Activated T-helper 1 cell treated with anti-CD3 and anti-CD28 coated beads, Interleukin-12 subunit alpha, Interleukin-12 subunit beta, Interleukin-2, Interleukin-4 antibody, amounts not matched to agents 30 ng/mL and 10 ng/mL and 1 ng/mL, durations not matched to agents 14 hours and 24 hours and 36 hours (primary cell): ENCODE measurements at places on chromosomes 1 and 21.

DNA sequence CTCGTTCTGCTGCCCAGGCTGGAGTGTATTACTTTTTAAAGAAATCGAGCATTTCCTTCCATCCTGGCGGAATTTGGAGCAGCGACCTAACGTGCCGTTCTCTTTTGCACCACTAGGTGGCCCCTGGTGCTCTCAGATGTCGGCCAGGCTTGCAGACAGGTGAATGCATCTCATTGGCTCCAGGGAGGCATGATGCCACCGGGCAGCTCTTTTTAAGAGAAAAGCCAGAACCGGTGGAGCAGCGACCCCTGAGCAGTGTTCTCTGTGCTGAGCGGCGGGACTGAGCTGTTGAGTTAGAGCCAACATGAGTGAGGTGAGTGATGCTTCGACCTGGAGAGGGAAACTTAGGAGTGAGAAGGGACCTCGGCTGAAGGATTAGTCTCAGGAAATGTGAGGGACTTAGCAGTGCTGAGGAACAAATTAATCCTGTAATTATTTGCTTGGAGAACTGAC, at the start of gene PCP4:
Gene PCP4 (plus strand): TSS at position 241 of the 453 bp plus-strand sequence. CDS start 64 bp downstream, at position 305.
- peak; percentile 3 for DNase-seq

GRCh38 chr1:170729225-170730002, 65.5 kb downstream of the PRRX1 start:
- no peak for DNase-seq

- no peak for DNase-seq
These were observed 1.3 kb upstream of the VAMP3 start for GRCh38 chr1:7769673-7770412.

DNA sequence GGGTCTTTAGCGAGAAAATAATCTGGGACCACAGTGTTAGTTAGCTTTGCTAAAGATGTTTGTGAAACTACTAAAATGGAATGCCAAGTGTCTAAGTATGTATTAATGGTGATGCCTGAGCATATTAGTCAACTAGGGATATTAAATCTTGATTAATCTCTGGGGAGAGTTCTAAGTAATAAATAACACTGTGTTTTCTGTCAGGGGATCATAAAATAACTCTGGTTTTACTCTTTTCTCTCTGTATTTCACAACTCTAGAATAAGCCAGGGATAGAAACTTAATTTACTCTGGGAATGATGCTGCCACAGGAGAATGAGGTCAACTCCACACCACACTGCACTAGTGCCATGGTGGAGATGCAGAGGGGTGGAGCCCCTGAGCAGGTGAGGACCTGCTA, 399.2 kb downstream of the PTBP2 start:
- DNase-seq = no peak

DNA sequence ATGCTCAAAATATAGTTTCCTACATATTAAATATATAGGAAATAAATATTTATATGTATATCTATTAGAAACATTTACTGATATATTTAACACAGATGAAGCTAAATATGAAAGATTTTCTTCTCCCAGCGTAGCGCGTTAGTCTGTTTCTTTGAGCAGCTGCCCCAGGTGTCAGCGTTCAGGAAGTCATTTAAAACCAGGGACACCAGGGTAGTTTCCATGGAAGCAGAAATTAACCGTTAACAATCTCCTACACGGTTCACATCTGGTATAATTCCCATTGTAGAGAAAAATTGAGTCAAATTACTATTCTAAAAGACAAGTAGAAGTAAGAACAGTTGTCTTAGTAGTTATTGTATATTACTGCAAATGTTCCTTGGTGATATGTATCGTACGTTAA, 1443.7 kb downstream of the MRPL39 start:
- DNase-seq = no peak

DNA sequence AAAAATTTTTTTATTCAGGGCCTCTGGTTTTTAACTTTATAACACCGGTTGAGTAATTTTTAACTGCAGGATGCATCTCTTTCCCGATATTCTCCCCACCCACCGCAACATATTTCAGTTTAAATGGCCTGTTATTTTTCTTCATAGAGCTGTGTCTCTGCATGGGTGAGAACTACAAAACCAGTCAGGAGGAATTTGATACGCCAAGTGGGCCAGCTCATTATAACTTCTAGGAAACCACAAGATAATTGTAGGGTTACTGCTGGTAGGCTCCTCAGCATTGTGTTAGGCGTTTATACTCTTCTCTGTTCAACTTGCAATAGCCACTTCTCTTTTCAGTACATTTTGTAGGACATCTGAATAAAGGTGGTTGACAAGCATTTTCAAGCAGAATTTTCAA, 169.7 kb downstream of the PBX1 start:
- DNase-seq = no peak

GRCh38 chr1:17736625-17737024, 18.5 kb upstream of the ACTL8 start:
- DNase-seq = no peak

- no peak for DNase-seq
These were observed 5.7 kb downstream of the MRTO4 start for GRCh38 chr1:19257178-19257914.

- DNase-seq = no peak
These were observed 24.4 kb upstream of the PDXK start for GRCh38 chr21:43694437-43695079.

DNA sequence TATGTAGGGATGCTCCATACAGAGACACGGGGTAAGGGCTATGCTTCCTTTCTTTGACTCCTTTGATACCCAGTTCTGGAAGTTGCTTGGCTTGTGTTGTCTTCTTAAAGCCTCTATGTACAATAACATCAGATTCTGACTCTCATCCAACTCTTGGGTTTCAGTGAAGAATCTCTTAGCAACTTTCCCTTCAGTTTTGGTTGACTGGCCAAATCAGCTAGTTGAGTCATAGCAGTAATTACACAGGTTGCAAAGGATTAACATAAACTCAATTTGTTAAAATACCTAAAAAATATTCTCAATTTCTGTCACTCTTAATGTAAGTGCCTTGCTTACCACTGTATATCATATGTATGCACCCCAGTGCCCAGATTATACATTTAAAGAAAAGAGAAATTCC, 9.2 kb downstream of the CD1E start:
- no peak for DNase-seq

- no peak for DNase-seq
These were observed 15.7 kb downstream of the EPHX1 start for GRCh38 chr1:225825607-225826007.

GRCh38 chr1:29002792-29003191, 88.4 kb downstream of the EPB41 start:
- DNase-seq = no peak
